ENCODE measurements at places on chromosomes 7 and 10.

DNA sequence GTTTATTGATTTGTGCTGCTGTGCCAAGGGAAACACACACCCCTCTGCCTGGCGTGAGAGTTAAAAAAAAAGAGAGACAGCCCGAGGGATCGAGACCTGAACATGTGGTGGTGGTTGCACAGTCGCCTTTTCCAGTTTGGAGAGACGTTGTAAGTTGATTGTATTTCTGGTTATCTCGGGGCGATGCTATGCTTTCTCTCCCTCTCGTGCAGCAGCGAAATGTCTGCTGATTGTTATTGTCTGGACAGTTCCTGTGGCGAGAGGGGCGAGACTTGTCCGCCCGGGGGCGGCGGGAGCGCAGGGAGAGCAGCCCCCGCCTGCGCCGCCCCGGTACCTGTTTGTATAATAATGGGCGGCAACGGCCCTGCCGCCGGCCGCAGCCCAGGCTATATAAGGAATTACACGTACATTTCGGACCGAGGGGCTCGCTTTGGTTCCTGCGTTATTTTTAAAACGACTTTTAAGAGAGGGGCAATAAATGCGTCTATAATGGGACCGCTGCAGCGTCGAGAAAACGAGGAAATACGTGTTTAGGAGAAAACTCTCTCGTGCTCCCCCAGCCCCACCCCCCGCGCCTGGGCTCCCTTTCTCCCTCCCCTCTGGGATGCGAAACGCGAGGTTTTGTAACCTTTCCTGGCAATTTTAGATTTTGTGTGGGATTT, 1.7 kb downstream of the ZEB1 start:
- no peak for DNase-seq

- DNase-seq = no peak
These were observed 69.0 kb downstream of the CHRM2 start for GRCh38 chr7:136937436-136937835.

GRCh38 chr10:73653701-73654100, 2.1 kb downstream of the SYNPO2L start:
- DNase-seq = no peak

DNA sequence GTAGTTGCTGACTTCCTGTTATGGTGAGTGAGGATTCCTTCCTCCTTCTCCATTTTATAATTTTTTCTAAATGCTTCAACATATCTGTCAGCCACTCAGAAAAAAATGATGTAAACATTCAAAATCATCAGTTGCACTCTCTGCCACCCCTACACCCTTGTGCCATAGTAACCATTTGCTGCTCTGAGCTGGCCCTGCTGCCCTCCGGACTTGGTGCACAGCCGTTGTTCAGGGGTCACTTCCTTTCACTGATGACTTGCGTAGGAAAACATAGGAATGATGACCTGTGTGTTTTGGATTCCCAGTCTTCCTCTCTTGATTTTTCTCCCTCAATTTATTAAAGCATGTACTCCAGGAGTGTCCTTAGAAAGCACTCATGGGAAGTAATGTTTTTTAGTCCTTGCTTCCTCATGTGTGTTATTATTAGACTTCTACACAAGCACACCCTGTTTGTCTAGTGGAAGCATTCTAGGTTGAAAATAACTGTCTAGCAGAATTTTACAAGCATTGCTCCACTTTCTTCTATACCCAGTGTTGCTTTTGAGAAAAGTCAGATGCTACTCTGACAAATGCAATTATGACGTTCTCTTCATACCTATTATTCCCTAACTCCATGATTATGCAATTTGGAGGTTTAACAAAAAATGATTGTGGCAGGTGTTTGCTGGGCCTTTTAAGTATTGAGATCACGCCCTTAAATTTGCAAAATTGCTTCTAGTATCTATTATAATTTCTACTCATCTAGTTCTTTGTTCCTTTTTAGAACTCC, 62.6 kb upstream of the MTPN start:
- DNase-seq = no peak

DNA sequence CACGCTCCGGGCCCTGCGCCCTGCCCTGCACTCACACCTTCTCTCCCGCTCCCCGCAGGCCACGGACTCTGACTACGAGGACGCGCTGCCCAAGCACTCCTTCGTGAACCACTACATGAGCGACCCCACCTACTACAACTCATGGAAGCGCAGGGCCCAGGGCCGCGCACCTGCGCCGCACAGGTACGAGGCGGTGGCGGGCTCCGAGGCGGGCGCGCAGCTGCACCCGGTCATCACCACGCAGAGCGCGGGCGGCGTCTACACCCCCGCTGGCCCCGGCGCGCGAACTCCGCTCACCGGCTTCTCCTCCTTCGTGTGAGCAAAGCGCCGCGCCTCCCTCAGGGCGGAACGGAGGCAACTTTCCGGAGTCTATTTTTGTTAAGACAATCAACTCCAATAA, 417.0 kb upstream of the FOXK1 start:
- DNase-seq = no peak

- DNase-seq = no peak
These were observed 3.8 kb upstream of the IL6 start for GRCh38 chr7:22723181-22723601.

- no peak for DNase-seq
These were observed 569 bp downstream of the SLC26A5 start for GRCh38 chr7:103445228-103446048.
